ENCODE measurements at places on chromosomes 3 and 15. TPM values are rescaled to one million over a fixed set of nuclear protein-coding genes. Genes with fewer than 3 reads are reported as not detected.

GOLGA8S gene
- total RNA-seq, result under 0.01 TPM

DNA sequence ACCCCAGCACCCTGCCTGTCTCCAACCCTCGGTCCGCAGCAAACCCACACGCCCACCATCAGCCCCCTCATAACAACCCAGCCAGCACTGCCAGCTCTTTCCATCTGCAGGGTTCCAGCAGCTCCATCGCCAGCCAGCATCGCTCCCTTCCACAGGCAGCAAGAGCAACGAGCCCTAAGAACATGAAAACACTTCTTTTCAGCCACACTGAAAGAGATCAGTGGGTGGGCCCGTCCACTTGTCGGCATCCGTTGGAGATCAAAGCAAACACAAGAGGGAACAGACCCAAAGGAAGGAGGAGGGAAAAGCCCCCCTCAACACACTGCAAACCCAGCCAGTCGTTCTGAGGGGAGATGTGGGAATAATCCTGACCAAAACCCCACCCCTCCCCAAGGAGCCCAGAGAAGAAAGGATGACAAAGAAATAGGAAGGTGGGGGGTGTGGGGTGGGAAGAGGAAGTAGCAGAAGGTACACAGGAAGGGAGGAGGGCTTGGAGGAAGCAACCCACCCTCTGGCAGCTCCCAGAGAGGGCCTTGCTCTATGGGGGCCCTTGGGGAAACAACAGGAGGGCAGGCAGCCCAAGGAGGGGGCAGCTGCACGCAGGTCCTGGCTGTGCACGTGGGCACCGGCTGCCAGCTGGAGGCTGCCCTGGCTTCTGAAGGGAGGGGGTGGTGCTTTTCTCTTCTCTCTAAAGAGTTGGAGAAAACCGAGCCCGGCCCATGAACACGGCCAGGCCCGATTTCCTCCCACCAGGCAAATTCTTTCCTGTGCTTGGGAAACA is 473.6 kb upstream of the PROK2 start:
- no peak for DNase-seq

- no peak for DNase-seq
Measured at GRCh38 chr3:60599586-60599985, 651.7 kb downstream of the FHIT start.

DNA sequence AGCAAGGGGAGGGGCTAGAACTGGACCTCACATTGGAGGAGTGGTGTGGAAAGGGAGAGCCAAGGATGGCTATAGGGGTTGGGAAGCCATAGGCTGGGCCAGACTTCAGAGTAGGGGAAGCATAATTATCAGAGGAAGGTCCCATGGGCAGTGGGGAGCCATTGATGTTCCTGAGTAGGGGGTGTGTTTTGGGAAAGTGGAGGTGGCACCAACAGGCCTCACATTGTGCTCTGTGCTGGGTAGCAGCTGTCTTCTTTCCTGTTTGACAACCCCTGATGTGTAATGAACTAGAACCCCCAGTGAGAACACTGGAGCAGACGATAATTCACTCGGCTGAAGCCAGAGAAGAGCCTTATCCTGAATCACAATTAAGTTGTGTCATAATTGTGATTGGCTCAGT is 41.2 kb downstream of the SLC6A11 start:
- DNase-seq, result no peak

DNA sequence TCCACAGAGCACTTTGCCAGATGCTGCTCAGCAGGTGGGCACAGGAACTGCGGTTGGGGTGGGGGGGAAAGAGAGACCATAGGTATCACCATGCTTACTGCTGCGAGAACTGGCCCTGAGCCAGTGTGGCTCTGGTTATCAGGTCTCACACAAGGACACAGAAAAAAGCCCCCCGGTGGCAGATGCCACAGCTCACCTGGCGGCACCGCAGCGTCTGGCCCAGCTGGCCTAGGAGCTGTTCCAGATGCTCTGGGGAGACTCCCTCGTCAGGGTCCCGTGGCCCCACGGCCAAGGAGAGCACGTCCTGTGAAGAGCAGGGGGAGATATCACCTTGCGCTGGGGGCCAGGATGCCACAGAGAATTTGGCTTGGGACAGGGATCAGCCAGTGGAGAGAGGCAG is 10.8 kb downstream of the CDAN1 start:
- DNase-seq, result no peak

DNA sequence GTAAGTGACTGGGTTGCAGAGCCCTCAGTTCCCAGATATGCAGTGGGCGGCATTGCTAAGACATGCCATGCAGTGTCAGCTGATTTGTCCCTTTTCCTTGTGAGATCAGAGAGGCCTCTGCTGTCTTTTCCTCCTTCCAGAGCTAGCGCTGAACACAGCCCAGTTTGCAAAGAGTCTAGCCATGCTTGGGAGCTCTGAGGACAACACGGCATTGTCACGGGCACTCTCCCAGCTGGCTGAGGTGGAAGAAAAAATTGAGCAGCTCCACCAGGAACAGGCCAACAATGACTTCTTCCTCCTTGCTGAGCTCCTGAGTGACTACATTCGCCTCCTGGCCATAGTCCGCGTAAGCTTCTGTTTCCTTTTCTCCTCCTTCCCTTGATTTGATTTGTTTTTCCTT is 20.0 kb upstream of the SNX22 start:
- no peak for DNase-seq

DNA sequence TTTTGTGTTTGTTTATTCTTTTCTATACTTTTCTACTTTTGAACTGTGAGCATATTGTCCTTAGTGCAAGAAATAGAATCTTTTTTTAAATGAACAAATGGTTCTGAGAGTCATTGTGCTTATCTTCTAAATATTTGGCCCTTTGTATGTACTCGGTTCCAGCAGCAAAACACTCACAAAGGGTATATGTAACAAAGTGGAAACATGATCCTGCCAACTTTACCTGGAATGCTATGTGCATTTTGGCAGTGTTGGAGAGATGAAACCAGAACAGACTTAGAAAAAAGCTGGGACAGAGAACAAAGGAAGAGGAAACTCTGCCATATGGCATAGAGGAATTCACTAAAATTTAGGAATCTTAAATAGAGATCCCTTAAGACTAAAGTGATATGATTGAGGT is 150.1 kb downstream of the FGF12 start:
- DNase-seq, result no peak

SLC6A11 gene
- not detected for total RNA-seq

DNA sequence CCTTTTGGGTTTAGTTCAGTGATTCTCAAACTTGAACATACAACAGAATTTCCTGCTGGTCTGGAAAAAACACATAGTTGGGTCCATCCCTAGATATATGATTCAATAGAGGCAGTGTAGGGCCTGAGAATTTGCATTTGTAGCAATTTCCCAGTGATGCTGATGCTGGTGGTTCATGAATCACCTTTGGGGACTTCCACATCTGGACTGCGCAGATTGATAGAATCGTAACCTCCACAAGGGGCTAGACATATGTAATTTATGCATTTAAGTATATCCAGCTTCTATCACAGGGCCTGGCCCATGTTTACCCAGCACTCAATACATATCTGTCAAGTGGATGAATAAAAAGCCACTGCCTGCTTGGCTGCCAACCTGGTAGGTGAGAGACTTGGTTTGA is 33.8 kb upstream of the SUCLG2 start:
- DNase-seq, result no peak

GRCh38 chr15:74428442-74428787 is 5.3 kb downstream of the SEMA7A start:
- DNase-seq, result no peak

ECE2 gene
- total RNA-seq, result not detected

NEO1 gene
- 26.2 TPM for total RNA-seq

- DNase-seq, result no peak
Measured at GRCh38 chr3:13145131-13145825, 72.0 kb upstream of the IQSEC1 start.

MESD gene
- total RNA-seq, result 18.9 TPM

CCR1 gene
- total RNA-seq, result 0.90 TPM

ZNF619 gene
- total RNA-seq, result 7.1 TPM
